ENCODE measurements at places on chromosomes 5 and 9. TPM values are rescaled to one million over a fixed set of nuclear protein-coding genes. Genes with fewer than 3 reads are reported as not detected.

- H3K27ac ChIP-seq: no peak overlapping the region
- H3K36me3 ChIP-seq: no peaks in the 10 kb centered on the region
- no peak for DNase-seq
- H3K4me3 ChIP-seq: no peak overlapping the region
- no peaks in the 10 kb centered on the region for H3K27me3 ChIP-seq
Observed at GRCh38 chr9:91029650-91030361, 228.2 kb downstream of the SYK start.

- H3K27me3 ChIP-seq: no peaks in the 10 kb centered on the region
- H3K27ac ChIP-seq: peak overlapping the region; percentile 97
- H3K4me3 ChIP-seq: peak overlapping the region; percentile 97
Observed at GRCh38 chr5:68215898-68216244, 315 bp downstream of the PIK3R1 start.

- DNase-seq: no peak
- H3K27me3 ChIP-seq: no peaks in the 10 kb centered on the region
- no peaks in the 10 kb centered on the region for H3K4me1 ChIP-seq
- H3K36me3 ChIP-seq: no peaks in the 10 kb centered on the region
- H3K4me3 ChIP-seq: no peak overlapping the region
Observed at GRCh38 chr9:110007477-110008270, 200.3 kb downstream of the C9orf152 start.

DNA sequence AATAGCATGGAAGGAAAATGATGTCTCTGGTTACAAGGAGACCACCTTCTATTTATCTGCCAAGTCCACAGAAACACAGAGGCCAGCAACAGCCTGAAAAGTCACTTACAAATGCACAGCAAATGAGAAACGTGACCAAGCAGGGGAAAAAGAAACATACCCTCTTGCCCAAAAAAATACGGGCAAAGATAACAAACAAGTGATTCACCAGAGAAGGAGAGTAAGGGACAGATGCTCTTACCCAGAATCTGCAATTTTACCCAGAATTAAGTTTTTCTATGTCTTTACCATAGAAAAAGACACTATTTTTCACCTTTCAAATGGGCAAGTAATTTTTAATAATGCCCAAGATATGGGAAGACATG, 28.1 kb downstream of the CAMSAP1 start:
- no peaks in the 10 kb centered on the region for H3K4me1 ChIP-seq
- H3K4me3 ChIP-seq: no peak overlapping the region
- DNase-seq: no peak
- H3K27me3 ChIP-seq: no peaks in the 10 kb centered on the region

Gene RNF183
- total RNA-seq: not detected

DNA sequence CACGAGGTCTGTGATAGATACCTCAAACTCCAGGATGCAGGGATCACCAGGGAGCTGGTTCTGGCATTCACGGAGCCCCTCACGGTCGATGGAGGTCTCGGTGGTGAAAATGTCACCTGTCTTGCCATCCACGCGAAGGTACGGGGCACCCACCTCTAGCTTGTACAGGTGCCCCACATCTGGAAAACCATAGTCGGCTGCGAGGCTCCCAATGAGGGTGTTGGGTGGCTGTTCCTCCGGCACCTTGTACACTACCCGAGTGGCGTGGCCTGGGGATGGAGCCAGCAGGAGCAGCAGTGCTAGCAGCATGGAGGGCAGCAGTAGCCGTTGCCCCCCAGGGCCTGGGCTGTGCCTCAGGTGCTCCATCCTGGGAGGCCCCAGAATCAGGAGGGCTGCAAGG, 9.2 kb downstream of the PCDH1 start:
- H3K27ac ChIP-seq: peak overlapping the region; percentile 70
- H3K36me3 ChIP-seq: no peaks in the 10 kb centered on the region
- H3K27me3 ChIP-seq: no peaks in the 10 kb centered on the region
- no peak for DNase-seq
- H3K4me1 ChIP-seq: no peaks in the 10 kb centered on the region

- peaks cover 86% of the 10 kb centered on the region for H3K4me1 ChIP-seq
- H3K36me3 ChIP-seq: no peaks in the 10 kb centered on the region
- peak overlapping the region; percentile 69 for H3K4me3 ChIP-seq
- peak; percentile 63 for DNase-seq
- H3K27ac ChIP-seq: peak overlapping the region; percentile 97
Observed at GRCh38 chr9:93132287-93132927, 1.6 kb downstream of the NINJ1 start.

Gene GABRA6
- total RNA-seq: not detected

Gene PTGR1
- total RNA-seq: 32.3 TPM

All from tibial nerve (tissue), 4 donors.